ENCODE measurements at places on chromosomes 3 and 15.

- DNase-seq: no peak
- H3K27me3 ChIP-seq: no peaks in the 10 kb centered on the region
- H3K4me1 ChIP-seq: no peaks in the 10 kb centered on the region
- H3K4me3 ChIP-seq: no peak overlapping the region
Observed at GRCh38 chr15:21267671-21268395, 172.5 kb downstream of the POTEB3 start.

- no peaks in the 10 kb centered on the region for H3K4me1 ChIP-seq
- no peak for DNase-seq
- H3K27ac ChIP-seq: no peak overlapping the region
- H3K36me3 ChIP-seq: no peaks in the 10 kb centered on the region
- H3K27me3 ChIP-seq: no peaks in the 10 kb centered on the region
Observed at GRCh38 chr3:78176869-78177268, 1137.0 kb downstream of the ROBO2 start.

DNA sequence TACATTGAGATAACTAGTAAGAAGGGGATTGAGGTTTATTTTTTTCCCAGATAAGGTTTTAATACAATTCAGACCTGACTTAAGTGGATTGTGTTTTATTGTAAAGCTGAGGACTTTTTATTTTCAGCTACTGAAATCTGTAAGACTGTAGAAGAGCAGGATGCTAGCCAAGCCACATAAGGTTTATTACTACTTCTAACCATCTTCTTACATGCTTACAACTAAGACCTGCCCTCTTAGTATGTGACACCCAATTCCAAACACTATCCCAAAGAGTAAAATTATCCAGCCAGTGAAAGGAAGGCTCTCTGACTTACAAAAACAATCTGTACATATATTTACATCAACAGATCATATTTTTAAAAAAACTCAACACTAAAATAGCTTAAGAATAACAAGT is 564.5 kb upstream of the NAALADL2 start:
- no peak for DNase-seq
- no peaks in the 10 kb centered on the region for H3K27me3 ChIP-seq
- H3K4me3 ChIP-seq: no peak overlapping the region

- H3K27me3 ChIP-seq: no peaks in the 10 kb centered on the region
- no peaks in the 10 kb centered on the region for H3K36me3 ChIP-seq
- no peak overlapping the region for H3K4me3 ChIP-seq
- DNase-seq: no peak
Observed at GRCh38 chr3:106913966-106914365, 463.3 kb upstream of the CCDC54 start.

- H3K27ac ChIP-seq: no peak overlapping the region
- no peaks in the 10 kb centered on the region for H3K36me3 ChIP-seq
- H3K4me1 ChIP-seq: peaks cover 19% of the 10 kb centered on the region
Observed at GRCh38 chr15:82646250-82647044, 716 bp downstream of the CPEB1 start.

- H3K27me3 ChIP-seq: no peaks in the 10 kb centered on the region
- H3K27ac ChIP-seq: no peak overlapping the region
- peak; percentile 24 for DNase-seq
- no peaks in the 10 kb centered on the region for H3K36me3 ChIP-seq
- no peak overlapping the region for H3K4me3 ChIP-seq
- peaks cover 1% of the 10 kb centered on the region for H3K4me1 ChIP-seq
Observed at GRCh38 chr3:146124126-146124801, 36.7 kb downstream of the PLOD2 start.

DNA sequence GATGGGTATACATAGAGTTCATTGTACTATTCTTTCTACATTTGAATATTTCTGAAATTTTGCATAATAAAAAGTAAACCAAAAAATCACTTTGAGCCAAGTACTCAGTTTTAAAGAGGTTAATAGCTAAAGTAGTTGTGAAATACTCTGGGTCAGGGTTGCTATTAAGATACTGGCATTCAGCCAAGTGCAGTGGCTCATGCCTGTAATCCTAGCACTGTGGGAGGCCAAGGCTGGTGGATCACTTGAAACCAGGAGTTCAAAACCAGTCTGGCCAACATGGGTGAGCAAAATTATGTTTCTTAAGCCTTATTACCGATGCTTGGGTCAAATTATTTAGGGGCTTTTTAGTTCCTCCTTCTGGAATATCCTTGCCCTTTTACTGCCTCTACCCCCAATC is 122.0 kb upstream of the MELTF start:
- no peaks in the 10 kb centered on the region for H3K27me3 ChIP-seq
- H3K36me3 ChIP-seq: peaks cover 16% of the 10 kb centered on the region
- H3K27ac ChIP-seq: no peak overlapping the region

- H3K4me1 ChIP-seq: no peaks in the 10 kb centered on the region
- no peak overlapping the region for H3K27ac ChIP-seq
- H3K27me3 ChIP-seq: peaks cover 18% of the 10 kb centered on the region
- H3K4me3 ChIP-seq: no peak overlapping the region
- peak; percentile 76 for DNase-seq
Observed at GRCh38 chr15:75966073-75966472, 46.2 kb downstream of the NRG4 start.

- H3K4me3 ChIP-seq: peak overlapping the region; percentile 84
- peaks cover 11% of the 10 kb centered on the region for H3K4me1 ChIP-seq
- no peak overlapping the region for H3K27ac ChIP-seq
- H3K36me3 ChIP-seq: no peaks in the 10 kb centered on the region
Observed at GRCh38 chr15:61226361-61227256, 2.5 kb downstream of the RORA start.

- H3K36me3 ChIP-seq: no peaks in the 10 kb centered on the region
- H3K4me1 ChIP-seq: no peaks in the 10 kb centered on the region
- DNase-seq: no peak
- no peak overlapping the region for H3K27ac ChIP-seq
Observed at GRCh38 chr3:115270849-115271248, 123.8 kb upstream of the ZBTB20 start.

DNA sequence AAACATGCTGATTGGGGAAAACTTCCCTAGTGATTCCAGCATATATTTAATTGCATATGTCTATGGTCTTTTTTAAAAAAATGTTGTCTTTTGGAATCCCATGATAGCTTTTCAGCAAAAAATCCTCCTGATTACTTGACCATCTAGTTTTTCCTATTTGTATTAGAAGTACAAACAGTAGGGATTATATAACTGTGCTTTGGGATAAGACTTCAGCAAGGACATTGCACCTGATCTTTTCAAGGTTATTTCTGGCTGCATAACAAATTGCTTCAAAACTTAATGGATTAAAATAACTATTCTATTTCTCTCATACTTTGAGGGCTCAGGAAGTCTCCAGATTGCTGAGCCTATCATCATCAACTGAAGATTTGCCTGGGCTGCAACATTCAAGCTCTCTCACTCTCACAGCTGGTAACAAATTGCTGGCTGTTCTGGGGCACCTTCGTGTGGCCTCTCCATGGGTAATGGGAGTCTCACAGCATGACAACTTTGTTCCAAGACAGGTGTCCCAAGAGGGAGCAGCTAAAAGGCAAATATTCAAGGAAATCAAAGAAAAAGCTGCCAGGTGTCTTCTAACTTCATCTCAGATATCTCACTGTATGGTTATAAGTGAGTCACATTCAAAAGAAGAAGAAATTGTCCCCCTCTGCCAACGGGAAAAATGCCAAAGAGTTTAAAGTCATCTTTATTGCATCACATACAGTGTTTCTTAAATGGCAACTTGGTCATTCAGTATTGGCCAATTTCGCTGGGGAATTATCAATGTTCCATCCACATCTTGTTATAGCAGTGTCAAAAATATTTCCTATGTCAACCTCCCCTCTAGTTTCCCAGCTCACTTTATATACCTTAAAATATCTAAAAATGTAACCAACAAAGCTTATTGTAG is 644.5 kb upstream of the GRM7 start:
- H3K36me3 ChIP-seq: no peaks in the 10 kb centered on the region
- H3K27me3 ChIP-seq: no peaks in the 10 kb centered on the region
- H3K4me3 ChIP-seq: no peak overlapping the region
- H3K4me1 ChIP-seq: no peaks in the 10 kb centered on the region
- no peak for DNase-seq

DNA sequence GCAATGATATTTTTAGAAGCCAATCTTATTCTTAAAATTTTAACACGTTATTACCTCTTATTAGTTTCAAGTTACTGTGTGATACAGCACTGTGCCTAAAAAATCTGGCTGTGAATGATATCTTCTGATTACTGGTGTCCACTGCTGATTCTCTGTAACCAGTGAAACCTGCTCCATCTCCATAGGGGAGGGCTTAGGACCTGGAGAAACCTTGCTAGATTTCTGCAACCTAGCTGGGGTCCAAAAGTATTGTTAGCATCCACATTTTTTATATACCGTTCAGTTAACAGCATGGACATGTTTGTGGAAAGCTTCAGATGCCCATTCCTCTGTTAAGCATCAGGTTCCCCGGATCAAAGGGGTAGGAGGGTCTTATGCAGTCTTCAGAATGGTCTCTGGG is 193.9 kb upstream of the TOPAZ1 start:
- peaks cover 7% of the 10 kb centered on the region for H3K4me1 ChIP-seq
- no peak for DNase-seq
- peaks cover 15% of the 10 kb centered on the region for H3K36me3 ChIP-seq
- no peak overlapping the region for H3K4me3 ChIP-seq

DNA sequence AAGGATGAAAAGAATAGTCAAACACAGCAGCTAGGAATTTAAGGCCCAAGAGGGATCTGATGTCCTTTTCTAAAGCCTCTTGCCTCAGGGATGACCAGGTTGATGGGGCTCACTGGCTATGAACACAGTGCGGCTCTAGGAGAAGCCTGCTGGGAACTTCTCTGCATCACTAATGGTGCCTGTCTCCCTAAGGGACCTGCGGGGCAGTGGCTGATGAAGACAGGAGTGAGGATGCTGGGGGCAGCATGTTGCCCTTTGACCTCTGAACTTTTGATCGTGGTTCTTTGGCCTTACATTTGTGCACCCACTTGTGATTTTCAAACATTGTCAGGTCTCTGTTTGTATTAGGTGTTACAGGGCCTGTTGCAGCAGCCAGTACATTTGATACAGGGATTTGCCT is 64.9 kb upstream of the KLHL25 start:
- peaks cover 44% of the 10 kb centered on the region for H3K27me3 ChIP-seq
- no peak overlapping the region for H3K27ac ChIP-seq
- H3K4me1 ChIP-seq: peaks cover 4% of the 10 kb centered on the region

DNA sequence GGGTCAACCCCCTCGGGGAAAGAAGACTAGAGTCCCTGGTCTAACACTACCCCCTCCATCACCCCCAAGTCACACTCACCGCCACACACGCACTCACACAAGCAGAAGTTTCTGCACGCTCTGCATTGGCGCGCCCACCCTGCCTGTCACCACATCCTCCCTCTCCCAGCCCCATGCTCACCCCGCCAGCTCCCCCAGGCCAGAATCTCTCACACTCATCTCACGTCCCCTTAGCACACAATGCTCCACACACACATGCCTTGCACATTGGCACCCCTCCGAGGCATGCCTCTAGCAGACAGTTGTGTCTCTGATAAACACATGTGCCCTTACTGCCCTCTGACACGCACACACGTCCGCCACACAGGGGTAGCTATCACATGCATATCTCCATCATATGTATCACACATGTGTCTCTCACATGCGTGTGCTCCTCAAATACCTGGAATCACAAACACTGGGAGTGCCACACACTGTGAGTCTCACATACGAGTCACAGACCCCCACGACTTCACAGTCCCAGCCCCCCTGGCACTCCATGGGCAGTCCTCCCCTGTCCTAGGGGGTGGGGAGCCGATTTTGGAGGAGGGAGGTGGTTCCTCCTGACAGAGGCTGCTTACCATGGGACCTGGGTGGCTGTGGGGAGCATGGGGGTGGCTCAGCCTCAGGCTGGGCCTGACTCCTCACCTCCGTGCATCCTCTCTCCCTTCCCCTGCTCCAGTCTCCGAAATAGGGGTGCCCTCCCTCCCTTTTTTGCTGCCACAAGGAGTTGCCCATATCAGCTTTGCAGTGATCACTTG is 898 bp downstream of the FBLN2 start:
- no peak overlapping the region for H3K4me3 ChIP-seq
- no peaks in the 10 kb centered on the region for H3K36me3 ChIP-seq
- H3K4me1 ChIP-seq: peaks cover 28% of the 10 kb centered on the region
- H3K27ac ChIP-seq: no peak overlapping the region
- H3K27me3 ChIP-seq: no peaks in the 10 kb centered on the region
- DNase-seq: no peak

- H3K36me3 ChIP-seq: no peaks in the 10 kb centered on the region
- peaks cover 5% of the 10 kb centered on the region for H3K27me3 ChIP-seq
- H3K27ac ChIP-seq: peak overlapping the region; percentile 68
- H3K4me1 ChIP-seq: peaks cover 23% of the 10 kb centered on the region
Observed at GRCh38 chr3:197466586-197467399, 89.0 kb downstream of the BDH1 start.

DNA sequence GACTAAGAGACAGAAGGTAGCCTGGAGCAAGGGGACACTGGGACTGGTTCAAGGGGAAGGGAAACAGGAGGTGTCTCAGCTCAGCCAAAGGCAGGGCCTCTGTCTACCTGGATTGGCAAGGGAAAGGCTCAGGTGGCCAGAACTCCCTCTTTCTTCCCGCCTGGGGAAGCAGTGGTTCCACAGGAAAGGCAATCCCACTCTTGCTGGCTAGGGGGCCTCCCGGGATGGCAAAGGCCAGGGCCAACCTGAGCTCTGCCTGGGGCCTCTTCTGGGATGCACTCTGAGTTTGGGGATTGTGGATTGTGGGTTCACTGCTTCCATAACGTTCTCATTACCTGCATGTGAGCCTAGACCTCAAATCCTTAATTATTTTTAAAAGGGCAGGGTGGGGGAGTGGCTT is 13.0 kb upstream of the PARP6 start:
- no peak for DNase-seq
- H3K4me3 ChIP-seq: no peak overlapping the region
- no peaks in the 10 kb centered on the region for H3K36me3 ChIP-seq
- H3K4me1 ChIP-seq: peaks cover 6% of the 10 kb centered on the region
- H3K27me3 ChIP-seq: no peaks in the 10 kb centered on the region

DNA sequence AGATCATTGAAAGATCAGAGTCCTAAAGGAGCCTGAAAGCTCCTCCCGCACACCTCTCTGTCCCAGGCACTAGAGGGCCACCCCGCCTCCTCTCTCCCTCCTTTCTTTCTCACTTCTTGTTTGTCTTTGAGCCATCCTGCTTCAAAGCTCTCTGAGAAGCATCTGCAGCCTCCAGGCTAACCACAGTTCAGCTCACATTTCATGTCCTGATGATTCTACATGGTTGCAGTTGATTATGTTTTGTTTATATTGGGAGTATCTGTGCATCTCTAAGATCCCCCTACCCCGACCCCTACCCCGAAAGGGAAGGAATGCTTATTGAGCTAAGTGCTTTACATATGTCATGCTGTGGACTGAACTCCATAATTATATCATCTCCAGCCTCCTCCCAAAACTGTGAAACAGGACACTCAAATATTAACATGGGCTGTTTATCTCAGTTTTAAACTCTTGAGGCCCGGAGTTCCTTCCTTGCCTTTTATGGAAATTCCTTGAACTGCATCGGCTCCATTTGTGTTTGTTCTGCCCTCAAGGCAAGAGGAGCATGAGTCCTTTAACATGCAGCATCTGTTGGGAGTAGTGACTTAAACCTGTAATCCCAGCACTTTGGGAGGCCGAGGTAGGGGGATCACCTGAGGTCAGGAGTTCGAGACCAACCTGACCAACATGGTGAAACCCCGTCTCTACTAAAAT is 30.9 kb downstream of the MGLL start:
- no peak overlapping the region for H3K4me3 ChIP-seq
- peaks cover 47% of the 10 kb centered on the region for H3K4me1 ChIP-seq
- no peaks in the 10 kb centered on the region for H3K27me3 ChIP-seq

Data from mesenchymal stem cell (in vitro differentiated cells and primary cell).